ENCODE measurements at places on chromosomes 12 and 14. TPM values are rescaled to one million over a fixed set of nuclear protein-coding genes. Genes with fewer than 3 reads are reported as not detected.

GRCh38 chr12:80317307-80317706 is 126.7 kb upstream of the PTPRQ start:
- no peaks in the 10 kb centered on the region for H3K4me1 ChIP-seq
- H3K36me3 ChIP-seq: no peaks in the 10 kb centered on the region
- no peak overlapping the region for H3K27ac ChIP-seq
- no peaks in the 10 kb centered on the region for H3K27me3 ChIP-seq

DNA sequence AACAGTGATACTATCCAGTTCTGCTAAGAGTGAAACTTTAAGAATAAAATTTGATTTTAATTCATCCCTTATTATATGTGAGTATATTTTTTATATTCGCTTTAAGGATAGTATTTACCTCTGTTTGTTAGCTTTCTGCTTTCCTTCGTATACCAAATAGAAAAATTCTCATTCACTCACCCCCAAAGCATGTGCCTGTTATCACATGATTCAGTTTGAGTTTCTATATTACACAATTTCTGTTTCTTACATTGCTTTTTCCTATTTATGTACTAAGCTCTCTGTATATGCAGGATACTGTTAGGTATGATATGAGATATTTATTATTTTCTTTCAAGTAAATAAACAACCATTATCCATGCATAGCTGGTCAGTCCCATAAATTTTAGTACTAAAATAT is 275.2 kb downstream of the FBXL14 start:
- H3K27ac ChIP-seq: no peak overlapping the region
- no peaks in the 10 kb centered on the region for H3K27me3 ChIP-seq
- no peak for DNase-seq
- no peaks in the 10 kb centered on the region for H3K4me1 ChIP-seq

DNA sequence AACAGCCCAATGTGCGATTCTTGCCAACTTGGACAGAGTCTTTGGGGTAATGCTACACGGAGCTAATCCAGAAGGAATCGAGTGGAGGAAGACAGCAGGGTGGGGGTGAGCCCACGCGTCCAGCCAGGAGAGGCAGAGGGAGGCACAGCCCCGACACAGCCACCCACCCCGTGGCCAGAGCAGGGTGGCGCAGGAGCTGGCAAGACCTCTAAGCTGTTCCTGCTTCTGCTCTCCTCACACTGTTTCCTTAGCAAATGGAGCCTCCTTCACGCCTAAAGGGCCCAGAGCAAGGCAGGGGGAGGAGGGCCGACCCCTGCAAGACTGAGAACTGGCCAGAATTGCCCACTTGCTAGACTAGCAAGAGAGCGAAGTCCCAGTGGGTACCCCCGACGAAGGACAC is 91.5 kb downstream of the FBXL14 start:
- DNase-seq: no peak
- peaks cover 10% of the 10 kb centered on the region for H3K4me1 ChIP-seq
- H3K4me3 ChIP-seq: no peak overlapping the region

SYNE3 gene
- polyA plus RNA-seq: 5.2 TPM

- H3K4me1 ChIP-seq: no peaks in the 10 kb centered on the region
- H3K27ac ChIP-seq: no peak overlapping the region
- no peaks in the 10 kb centered on the region for H3K36me3 ChIP-seq
- H3K4me3 ChIP-seq: no peak overlapping the region
- no peaks in the 10 kb centered on the region for H3K27me3 ChIP-seq
These were observed 190.1 kb downstream of the BCL11B start for GRCh38 chr14:99081880-99082279.

- no peaks in the 10 kb centered on the region for H3K36me3 ChIP-seq
- peak overlapping the region; percentile 97 for H3K4me3 ChIP-seq
- H3K27ac ChIP-seq: peak overlapping the region; percentile 95
- H3K27me3 ChIP-seq: no peaks in the 10 kb centered on the region
- peaks cover 59% of the 10 kb centered on the region for H3K4me1 ChIP-seq
These were observed 67.2 kb upstream of the PTGR2 start for GRCh38 chr14:73784181-73784987.

SRRM4 gene
- polyA plus RNA-seq: not detected

Measured in naive B cell (primary cell).